ENCODE measurements at places on chromosomes 6 and 20. TPM values are rescaled to one million over a fixed set of nuclear protein-coding genes. Genes with fewer than 3 reads are reported as not detected.

- peak overlapping the region; percentile 70 for H3K4me3 ChIP-seq
- no peak for DNase-seq
- H3K27me3 ChIP-seq = no peaks in the 10 kb centered on the region
- no peaks in the 10 kb centered on the region for H3K36me3 ChIP-seq
Measured at GRCh38 chr6:157019733-157020132, 242.6 kb downstream of the ARID1B start.

- H3K36me3 ChIP-seq = no peaks in the 10 kb centered on the region
- peaks cover 9% of the 10 kb centered on the region for H3K27me3 ChIP-seq
- peaks cover 3% of the 10 kb centered on the region for H3K4me1 ChIP-seq
- no peak for DNase-seq
- no peak overlapping the region for H3K4me3 ChIP-seq
Measured at GRCh38 chr6:46352541-46353268, 138.5 kb downstream of the RCAN2 start.

The SLC22A7 gene
- not detected for polyA plus RNA-seq

The F13A1 gene
- polyA plus RNA-seq = 0.04 TPM
